ENCODE measurements at places on chromosomes 11 and 22. TPM values are rescaled to one million over a fixed set of nuclear protein-coding genes. Genes with fewer than 3 reads are reported as not detected.

Gene KCNE3
- total RNA-seq, result 3.3 TPM

Gene SCGB2A2
- total RNA-seq, result not detected

Gene LUZP2
- total RNA-seq, result not detected

Gene GRM5
- total RNA-seq, result not detected

Gene SLC7A4
- 1.9 TPM for total RNA-seq

Gene CHRNA10
- 1.0 TPM for total RNA-seq

Gene PICALM
- 166 TPM for total RNA-seq

Gene ISX
- not detected for total RNA-seq

Gene CHCHD10
- total RNA-seq, result 319 TPM

Gene DDX10
- 11.8 TPM for total RNA-seq

Gene SCUBE1
- 0.04 TPM for total RNA-seq

Gene TYR
- not detected for total RNA-seq

Gene OR5P2
- not detected for total RNA-seq

Gene ARHGAP8
- 0.24 TPM for total RNA-seq

Gene CPT1B
- 281 TPM for total RNA-seq

Gene CASP5
- not detected for total RNA-seq

Gene ESAM
- 60.6 TPM for total RNA-seq

Gene GAL3ST3
- total RNA-seq, result 22.7 TPM

Gene YIF1A
- total RNA-seq, result 100 TPM

Gene MFRP
- total RNA-seq, result not detected

Gene ROM1
- total RNA-seq, result 3.2 TPM

Gene IL17REL
- not detected for total RNA-seq

Gene UPK3A
- not detected for total RNA-seq

Gene DCHS1
- 23.0 TPM for total RNA-seq

Gene MPZL2
- 16.8 TPM for total RNA-seq

All from right atrium auricular region (tissue), 2 donors.